ENCODE measurements at places on chromosomes 6 and 20. TPM values are rescaled to one million over a fixed set of nuclear protein-coding genes. Genes with fewer than 3 reads are reported as not detected.

DNA sequence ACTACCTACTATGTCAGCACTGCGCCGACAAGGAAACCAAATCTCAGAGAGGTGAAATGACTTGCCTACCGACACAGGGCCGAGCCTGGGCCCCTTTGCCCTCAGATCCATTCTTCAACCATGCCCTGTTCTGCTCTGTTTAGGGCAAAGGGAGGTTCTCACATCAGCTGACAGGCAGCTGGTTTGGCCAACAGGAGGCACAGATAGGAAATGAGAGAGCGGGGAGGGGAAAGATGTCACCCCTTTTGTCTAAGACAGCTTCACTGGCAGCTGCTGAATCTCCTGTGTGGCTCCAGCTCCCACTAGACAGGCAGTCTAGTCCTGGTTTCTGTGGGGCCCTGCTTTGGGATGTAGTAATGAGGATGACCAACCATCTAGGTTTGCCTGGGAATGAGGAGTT lies 158.7 kb downstream of the TMEM200A start:
- no peak for DNase-seq

DNA sequence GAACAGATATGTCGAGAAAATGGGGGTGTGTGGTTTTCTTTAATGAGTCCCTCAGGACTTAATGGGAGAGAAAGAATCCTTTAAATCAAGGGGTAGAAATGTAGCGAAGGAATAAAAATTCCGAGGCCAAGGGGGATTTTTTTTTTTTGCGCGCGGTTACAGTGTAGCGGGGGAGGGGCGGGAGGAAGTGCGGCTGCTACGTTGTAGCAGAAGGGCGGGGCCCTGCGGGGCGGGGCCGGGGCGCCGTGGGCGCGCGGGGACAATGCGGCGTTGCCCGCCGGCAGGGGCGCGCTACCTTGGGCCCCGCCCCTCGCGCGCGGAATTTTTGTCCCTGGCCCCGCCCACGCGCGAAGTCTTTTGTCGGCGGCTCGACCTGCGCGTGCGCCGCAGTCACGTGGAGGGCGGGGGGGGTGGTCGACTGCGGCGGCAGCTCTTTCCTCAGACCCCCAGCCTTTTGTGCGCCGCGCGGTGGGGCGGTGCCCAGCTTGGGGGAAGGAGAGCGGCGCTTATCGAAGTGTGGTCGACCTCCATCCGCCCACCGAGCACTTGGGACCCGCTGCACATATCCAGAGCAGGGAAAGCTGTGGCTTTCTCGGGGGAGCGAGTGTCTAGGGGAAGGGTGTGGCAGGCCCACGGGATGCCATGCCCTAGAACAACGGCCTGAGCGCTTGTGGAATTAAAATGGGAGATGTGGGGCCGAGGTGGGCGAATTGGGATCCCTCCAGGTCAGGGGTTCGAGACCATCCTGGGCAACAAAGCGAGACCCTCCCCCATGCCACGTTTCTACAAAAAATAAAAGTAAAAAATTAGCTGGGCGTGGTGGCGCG lies 1.3 kb downstream of the TUBB start:
- peak; percentile 95 for DNase-seq

GRCh38 chr20:37161830-37162549 lies 17.1 kb upstream of the RPN2 start:
- DNase-seq, result no peak

DNA sequence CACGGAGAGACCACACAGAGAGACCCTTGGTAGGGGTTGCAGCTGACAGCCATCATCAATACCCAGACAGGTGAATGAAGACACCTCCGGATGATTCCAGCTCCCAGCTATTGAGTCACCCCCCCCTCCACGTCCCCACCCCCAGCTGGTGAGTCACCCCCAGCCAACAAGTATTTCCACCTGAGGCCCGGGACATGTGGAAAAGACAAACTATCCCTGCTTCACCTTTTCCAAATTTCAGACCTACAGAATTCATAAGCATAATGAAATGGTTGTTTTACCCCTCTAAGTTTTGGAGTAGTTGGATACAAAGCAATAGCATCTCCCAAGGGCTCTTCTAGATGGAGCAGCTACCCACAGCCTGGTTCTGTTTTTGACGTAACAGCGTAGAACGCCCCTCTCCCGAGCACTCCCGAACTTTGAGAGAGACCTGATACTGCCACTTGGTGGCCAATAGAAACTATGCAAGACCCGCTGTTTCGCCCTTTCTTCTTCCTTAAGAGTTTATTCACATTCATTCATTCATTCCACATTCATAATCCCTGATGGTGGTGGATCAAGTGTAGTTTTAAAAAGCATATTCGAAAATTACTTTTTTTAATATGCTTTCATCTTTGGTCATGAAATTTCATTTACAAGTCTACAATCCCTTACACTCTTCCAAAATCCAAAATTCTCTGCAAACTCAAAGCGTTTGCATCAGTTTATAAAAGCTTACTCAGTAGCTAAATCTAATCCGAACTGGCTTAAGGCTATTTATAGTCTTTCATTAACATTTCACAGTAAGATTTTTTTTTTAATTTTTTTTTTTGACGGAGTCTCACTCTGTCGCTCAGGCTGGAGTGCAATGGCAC lies 15.1 kb upstream of the PPP1R16B start:
- DNase-seq, result no peak

DNA sequence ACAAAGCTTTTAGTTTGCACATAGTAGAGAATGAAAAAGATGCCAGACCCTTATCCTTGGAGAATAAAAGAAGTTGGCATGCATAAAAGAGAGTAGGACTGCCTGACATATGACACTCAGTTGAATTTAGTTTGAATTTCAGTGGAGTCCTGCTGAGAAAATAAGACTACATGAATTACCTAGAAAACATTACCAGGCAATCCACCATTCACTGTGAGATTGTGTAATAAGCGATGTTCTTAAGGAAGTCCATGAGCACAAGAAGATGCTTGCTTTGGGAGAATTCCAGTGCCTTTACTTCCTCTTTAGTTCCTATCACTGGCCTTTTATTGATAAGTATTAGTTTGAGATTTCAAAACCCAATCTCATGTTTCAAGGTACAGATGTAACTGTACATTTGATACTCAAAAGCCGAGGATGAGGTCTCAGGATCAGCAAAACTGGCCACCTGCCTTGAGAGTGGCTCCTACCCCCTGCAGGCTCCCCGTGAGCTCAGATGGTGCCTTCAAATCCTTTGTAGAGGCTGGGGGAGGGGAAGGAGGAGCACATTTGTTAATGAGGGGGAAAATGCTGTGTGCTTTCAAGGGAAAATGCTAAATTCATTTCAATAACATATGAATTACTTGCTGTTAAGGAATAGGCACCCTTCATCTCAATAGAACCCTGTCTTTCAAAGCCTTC lies 11.2 kb upstream of the UNC93A start:
- no peak for DNase-seq

GRCh38 chr20:59300333-59301081 lies at the start of gene EDN3:
EDN3 (plus strand) TSS chr20:59300611; CDS start chr20:59300813, 202 bp downstream.
- DNase-seq, result no peak

DNA sequence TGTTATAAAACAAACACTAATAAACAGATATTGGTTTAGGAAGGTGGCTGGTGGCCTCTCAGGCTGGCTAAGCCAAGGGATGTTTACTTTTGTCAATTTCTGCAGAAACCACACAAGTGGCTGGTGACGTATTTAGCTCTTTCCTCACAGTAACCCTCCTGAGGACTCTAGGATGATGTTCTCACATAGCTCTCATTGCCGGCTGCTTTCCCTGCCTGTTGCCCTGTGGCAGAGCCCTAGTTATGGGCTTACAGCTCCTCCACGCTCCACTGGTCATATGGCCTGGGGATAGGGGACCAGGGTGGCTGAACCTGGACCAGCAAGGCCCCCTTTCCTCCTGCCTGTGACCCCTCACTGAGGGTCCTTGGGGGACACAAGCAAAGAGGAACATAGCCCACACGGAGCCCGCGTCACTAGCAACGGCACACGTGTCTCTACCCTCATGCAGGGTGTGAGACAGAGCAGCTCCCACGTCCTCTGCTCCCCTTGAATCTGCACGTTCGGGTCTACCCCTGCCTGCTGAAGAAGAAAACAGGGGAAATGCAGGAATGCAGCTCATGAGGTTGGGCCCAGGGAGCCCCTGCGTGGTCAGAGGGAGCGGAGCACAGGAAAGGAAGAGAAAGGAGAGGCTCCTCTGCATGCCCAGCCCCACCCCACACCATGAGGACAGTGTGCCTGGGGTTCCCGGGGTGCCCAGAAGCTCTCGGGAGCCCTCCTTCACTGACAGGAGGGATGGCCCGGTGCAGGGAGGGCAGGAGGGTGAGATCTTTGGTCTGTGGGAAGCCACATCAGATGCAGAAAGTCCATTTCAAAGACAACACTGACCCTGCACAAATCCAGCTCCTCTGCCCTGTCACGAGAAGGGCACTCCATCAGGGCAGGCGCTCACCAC lies 13.9 kb downstream of the RAMACL start:
- DNase-seq, result no peak

- DNase-seq, result no peak
These were observed 39.3 kb downstream of the ATXN1 start for GRCh38 chr6:16721977-16722376.

GRCh38 chr6:162974685-162975084 lies 246.9 kb downstream of the PACRG start:
- DNase-seq, result no peak

- no peak for DNase-seq
These were observed 751.3 kb upstream of the ADGRB3 start for GRCh38 chr6:67883500-67884366.

DNA sequence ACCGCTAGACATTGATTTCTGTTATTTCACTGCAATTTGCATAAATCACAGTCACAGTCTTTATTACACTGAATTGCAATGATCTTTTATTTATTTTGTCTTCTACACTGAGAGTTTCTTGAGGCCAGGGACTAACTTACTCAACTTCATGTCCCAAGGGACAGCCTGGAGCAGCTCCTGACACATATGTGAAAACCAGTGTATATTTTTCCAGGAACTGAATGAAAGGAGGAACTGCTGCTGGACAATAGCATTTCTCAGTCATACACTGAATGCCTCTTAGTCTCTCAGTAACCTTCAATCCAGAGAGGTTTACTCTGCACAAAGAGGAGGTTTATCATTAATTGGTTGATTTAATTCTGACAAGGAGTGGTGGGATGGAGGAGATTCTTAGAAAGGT lies 5.9 kb downstream of the F13A1 start:
- DNase-seq, result no peak

GRCh38 chr6:137162692-137163306 lies 10.6 kb downstream of the IL22RA2 start:
- DNase-seq, result no peak

DNA sequence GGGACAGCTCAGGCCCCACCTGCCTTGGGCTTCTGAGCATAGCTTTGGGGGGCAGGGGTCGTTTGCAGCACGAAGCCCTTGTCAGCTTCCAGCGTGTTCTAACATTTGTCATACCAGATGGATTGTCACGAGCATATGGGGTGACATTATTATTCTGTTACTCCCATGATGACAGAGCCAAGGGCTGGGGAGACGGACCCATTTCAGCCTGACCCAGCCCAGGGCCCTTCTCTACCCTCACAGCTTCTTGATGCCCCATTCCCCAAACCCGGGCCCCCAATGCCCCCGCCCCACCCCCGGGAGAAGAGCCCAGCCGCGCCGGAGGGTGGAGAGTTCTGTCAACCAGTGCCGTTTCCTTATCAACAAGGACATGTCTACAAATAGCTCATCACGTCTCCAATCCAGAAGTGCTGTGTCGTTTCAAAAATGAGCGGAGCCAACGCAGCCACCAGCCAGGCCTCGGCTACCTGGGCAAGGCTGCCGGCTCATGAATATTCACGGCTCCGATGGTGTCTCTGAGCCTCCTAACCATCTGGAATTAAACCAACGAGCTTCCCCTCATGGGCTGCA lies 9.6 kb upstream of the CHRNA4 start:
- DNase-seq, result no peak

DNA sequence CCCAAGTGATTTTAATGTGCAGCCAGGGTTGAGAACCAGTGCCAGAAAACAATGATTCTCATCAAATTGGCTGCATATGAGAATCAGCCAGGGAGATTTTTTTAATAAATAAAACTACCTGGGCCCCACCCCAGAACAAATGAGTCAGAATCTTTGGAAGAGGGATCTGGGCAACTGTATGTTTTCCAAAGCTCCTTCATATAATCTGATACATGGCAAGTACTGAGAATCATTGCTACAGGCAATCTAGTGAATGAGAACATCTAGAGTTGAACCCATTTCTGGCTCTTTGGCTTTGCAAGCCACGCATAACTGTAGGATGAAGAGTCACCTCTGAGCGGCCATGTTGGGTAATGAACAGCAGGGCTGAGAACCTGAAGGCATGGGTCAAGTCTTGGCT lies 26.1 kb upstream of the DSP start:
- DNase-seq, result no peak

DNA sequence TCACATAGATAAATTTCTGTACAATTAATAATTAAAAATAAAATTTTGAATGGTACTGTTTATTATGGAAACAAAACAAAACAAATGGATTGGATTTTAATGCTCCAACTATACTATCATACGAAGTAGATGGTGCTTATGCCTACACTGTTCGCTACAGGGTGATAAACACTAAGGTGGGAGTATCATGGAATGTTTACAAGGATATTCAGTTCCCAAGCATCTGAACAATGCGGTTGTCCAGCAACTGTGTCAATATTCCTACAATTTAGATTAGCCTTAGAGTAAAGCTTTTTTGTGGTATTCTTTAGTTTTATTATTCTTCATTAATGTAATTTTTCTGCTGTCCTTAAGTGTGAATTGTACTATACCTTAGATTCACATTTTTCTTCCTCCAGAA lies 105.1 kb downstream of the MMS22L start:
- no peak for DNase-seq

DNA sequence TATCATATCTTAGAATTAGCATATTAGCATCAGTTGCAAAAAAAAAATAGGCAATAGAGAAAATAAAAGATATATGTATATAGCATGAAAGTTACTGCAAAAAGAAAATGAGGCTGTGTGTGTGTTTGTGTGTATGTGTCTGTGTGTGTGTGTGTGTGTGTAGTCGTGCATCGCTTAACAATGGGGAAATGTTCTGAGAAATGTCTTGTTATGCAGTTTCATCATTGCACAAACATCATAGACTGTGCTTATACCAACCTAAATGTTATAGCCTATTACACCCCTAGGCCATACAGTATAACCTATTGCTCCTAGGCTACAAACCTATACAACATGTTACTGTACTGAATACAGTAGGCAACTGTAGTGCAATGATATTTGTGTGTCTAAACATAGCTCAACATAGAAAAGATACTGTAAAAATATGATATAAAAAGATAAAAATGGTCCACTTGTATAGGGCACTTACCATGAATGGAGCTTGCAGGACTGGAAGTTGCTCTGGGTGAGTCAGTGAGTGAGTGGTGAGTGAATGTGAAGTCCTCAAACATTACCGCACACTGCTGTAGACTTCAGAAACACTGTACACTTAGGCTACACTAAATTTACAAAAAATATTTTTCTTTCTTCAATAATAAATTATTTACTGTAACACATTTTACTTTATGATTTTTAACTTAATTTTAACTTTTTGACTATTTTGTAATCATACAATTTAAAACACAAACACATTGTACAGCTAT lies 805.1 kb downstream of the KIF16B start:
- DNase-seq, result no peak

- no peak for DNase-seq
These were observed 22.1 kb upstream of the ADGRF1 start for GRCh38 chr6:47064274-47064673.

GRCh38 chr20:2563116-2563515 lies 26.7 kb downstream of the TMC2 start:
- DNase-seq, result no peak

- DNase-seq, result no peak
These were observed 23.0 kb downstream of the USP49 start for GRCh38 chr6:41872147-41872546.

SNX5 gene
- total RNA-seq, result 125 TPM

ARMC2 gene
- 3.5 TPM for total RNA-seq

CCM2L gene
- total RNA-seq, result 0.20 TPM

UST gene
- total RNA-seq, result 14.3 TPM

NRSN1 gene
- total RNA-seq, result not detected

UNC93A gene
- total RNA-seq, result not detected

CDSN gene
- not detected for total RNA-seq

PLEKHG1 gene
- 199 TPM for total RNA-seq

ERVFRD-1 gene
- not detected for total RNA-seq

Measured in activated B cell treated with CpG ODN at 0.5 μM for 24 hours (primary cell).